ENCODE measurements at places on chromosomes 12 and 14.

- DNase-seq: no peak
Measured at GRCh38 chr12:12357719-12358461, 1.0 kb downstream of the BORCS5 start.

DNA sequence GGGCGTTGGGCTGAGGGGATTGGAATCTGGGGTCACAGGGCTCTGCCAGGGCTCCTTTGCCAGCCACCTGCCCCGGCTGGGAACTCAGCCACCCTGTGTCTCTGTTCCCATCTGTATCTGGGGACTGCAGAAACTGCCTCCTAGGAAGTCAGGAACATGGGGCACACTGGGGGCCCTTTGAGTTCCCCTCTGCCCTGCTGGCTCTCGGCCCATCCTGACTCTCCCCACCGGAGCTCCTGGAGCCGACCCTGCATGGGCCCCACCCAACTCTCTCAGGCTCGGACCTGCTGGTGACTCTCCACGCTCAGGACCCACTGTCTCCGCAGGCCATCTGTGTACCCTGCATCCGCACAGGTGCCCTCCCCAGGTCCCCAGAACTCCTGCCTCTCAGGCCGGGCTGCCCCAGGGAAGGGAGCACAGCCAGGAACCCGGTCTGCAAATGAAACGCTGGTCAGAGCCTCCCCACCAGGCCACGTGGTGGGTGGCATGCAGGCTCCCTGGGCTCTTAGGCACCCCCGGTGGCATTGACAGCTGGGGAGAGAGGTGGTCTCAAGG is 82.8 kb downstream of the KIF26A start:
- no peak for DNase-seq

DNA sequence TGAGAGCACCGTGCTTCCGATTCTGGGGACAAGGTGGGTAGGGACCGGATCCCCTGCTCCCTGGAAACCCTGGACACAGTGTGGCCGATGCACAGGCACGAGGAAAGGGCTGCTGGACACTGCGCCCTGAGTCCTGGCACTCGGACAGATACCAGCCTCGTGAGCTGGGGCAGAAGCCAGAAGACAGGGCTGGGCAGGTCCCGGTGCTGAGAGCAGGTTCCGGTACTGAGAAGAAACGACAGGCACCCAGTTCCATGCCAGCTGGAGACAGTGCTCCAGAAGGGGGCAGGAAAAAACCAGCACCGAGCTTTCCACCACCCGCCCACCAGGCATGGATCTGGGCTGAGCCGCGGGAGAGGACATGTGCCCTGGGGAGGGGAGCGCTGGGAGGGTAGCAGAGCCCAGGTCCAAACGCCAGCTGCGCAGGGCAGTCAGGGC is 6.5 kb downstream of the XRCC3 start:
- no peak for DNase-seq

- DNase-seq: no peak
Measured at GRCh38 chr12:27861428-27862167, 81.6 kb upstream of the MANSC4 start.

DNA sequence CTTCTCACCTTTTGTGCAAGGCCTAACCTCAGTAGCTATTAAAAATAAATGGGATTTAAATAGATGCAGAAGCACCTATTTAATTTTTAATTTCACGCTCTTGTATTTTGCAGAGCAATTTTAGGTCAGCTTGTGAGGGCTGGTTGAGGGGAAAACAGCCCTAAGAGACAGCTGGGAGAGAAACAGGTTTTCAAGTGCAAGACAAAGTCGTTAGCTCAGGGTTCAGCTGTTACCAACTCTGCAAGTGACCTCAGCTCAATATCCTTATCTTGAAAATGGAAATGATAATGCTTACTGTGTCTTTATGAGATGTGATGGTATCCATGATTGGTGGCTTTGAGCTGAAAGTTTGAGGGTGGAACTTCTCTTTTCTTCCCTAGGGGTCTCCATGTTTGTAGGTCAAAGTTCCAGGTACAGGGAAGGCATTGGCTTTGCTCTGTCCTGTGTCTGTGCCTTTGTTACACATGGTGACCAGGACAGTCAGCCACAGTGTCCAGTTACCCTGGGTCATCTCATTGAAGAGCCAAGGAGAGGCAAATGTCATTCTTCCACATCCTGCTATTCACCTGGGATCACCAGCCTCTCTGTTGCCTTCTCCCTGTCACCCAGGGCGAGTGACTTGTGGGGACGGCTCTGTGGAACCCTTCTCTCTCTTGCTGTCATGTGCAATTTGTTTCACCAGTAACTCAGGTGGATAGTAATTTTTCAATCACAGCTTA is 100.3 kb downstream of the SAMD4A start:
- DNase-seq: no peak

DNA sequence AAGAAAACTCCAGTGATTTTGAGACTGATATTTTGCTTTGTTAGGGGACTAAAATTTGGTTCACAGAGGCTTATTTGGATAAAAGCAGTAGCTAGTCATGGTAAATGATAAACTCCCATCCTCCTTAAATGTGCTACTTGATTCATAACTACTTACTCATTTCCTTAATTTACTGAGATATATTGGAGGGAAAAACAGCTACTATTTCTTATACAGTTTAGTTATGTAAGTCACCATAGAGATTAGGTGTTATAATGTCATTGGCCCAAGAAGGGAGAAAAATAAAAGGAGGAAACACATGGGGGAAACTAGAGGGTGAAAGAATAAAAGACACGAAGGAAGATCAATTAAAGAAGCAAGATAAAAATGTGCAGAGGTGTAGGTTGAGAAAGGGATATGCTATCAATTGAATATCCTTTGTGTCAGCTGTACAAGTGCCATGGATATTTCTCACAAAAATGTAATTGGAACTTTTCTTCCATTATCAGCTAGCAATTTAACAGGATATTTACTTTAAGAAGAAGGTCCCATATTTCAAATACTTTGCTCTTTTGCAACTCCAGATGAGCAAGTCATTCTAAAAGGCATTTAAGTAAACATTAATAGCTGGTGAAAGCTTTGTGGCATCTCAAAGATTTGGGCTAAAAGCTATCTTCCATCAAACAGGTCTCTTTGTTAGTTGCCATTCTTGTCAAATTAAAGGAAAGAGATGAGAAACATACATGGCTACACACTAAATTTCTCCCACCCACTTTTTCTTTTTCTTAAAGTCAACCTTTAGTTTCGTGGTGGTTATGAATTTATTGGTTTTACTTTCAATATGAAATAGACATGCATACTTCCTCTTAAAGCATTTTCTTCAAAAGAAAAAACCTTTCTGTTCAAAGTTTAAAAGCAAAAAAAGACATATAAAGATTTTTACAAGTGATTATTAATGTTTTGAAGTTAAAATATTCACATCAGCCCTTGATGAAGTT is 439.5 kb downstream of the CCER1 start:
- no peak for DNase-seq

DNA sequence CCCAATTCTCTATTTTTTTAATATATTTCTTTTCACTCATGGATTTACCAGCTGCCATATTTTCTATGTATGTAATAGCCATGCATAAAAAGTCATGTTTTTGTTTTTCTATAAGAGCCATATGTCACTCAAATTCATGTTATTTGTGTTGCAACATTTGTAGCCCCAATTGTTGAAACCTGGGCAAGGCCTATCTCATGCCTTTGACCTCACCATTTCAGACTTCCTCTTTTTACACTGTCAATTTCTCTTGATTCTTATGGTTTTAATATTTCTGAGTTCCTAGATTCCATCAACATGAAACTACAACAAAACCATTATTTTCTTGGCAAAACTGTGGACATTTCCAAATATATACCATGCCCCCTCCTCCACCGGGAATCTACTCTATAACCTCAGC is 647.5 kb downstream of the C12orf50 start:
- no peak for DNase-seq

GRCh38 chr14:34605461-34605860 is 24.5 kb downstream of the SNX6 start:
- no peak for DNase-seq

- DNase-seq: no peak
Measured at GRCh38 chr12:9619411-9620179, 11.9 kb upstream of the KLRB1 start.

DNA sequence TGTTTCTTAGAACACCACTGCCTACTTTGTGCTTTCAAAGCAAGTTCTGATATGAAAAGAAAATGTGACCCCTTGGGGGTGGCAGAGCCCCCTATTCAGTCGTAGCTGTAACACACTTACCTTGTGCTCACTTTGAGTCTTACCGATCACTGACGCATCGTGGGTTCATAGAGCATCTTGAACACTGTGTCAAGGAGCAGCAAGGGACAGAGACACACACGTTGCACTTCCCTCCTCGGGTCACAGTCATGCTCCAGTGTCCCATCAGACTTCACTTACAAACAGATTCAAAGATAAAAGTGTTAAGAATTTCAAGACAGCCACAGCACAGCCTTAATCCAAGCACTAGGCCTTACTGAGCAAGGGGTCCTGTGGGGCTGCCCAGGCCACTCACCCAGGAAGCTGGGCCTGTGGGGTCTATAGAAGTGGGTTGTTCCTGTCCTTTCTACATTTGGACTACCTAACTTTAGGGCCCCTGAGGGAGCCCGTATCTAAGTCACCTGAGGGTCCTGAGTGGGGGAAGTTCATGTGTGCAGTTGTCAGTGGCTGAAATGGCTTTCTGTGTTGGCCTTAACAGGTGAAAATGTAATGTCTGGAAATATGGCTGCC is 75.4 kb upstream of the BDKRB2 start:
- no peak for DNase-seq

Measured in stimulated activated CD4-positive, alpha-beta T cell treated with anti-CD3 and anti-CD28 coated beads, Interleukin-4, amount 100 ng/mL, for 1 hour (primary cell).